M059J (cell line): ENCODE measurements at places on chromosomes 7 and 10. TPM values are rescaled to one million over a fixed set of nuclear protein-coding genes. Genes with fewer than 3 reads are reported as not detected.

The RARRES2 gene
- total RNA-seq: 1.1 and 1.7 TPM in 2 replicates

The UCMA gene
- total RNA-seq: not detected in 2 replicates

The MYOZ1 gene
- 1.0 and 2.8 TPM in 2 replicates for total RNA-seq

The TDRD1 gene
- not detected in 2 replicates for total RNA-seq

The NEUROD6 gene
- total RNA-seq: not detected in 2 replicates

The TAS2R5 gene
- 0.30 TPM in 1 of 2 replicates, not detected in the other for total RNA-seq

The CALML5 gene
- not detected in 2 replicates for total RNA-seq

The SPACDR gene
- total RNA-seq: 2.4 TPM in 1 of 2 replicates, not detected in the other

The KIF11 gene
- total RNA-seq: 35.0 and 56.1 TPM in 2 replicates

The ENKUR gene
- not detected in 2 replicates for total RNA-seq

The THSD7A gene
- 3.1 and 5.2 TPM in 2 replicates for total RNA-seq

The HELLS gene
- 52.8 and 95.2 TPM in 2 replicates for total RNA-seq

The SEMA3D gene
- 8.1 and 9.2 TPM in 2 replicates for total RNA-seq

The AGR2 gene
- total RNA-seq: not detected in 2 replicates

The AGR3 gene
- total RNA-seq: not detected in 2 replicates

The SPOCK2 gene
- 0.05 TPM in 1 of 2 replicates, not detected in the other for total RNA-seq

The CEP55 gene
- 85.5 and 87.9 TPM in 2 replicates for total RNA-seq

The NYAP1 gene
- 0.02 TPM in 1 of 2 replicates, not detected in the other for total RNA-seq

The RSBN1L gene
- 24.1 and 27.6 TPM in 2 replicates for total RNA-seq

The GRM3 gene
- not detected in 2 replicates for total RNA-seq

The MNX1 gene
- total RNA-seq: not detected in 2 replicates

The TCERG1L gene
- total RNA-seq: not detected in 2 replicates

The DYNC1I1 gene
- total RNA-seq: 2.4 and 4.4 TPM in 2 replicates

The KCND2 gene
- total RNA-seq: not detected in 2 replicates

The CABCOCO1 gene
- total RNA-seq: 0.96 and 3.6 TPM in 2 replicates

The MYL7 gene
- total RNA-seq: not detected in 2 replicates

The ZNF282 gene
- 9.9 and 21.4 TPM in 2 replicates for total RNA-seq

The PIP4K2A gene
- 18.9 and 26.6 TPM in 2 replicates for total RNA-seq

The RAPGEF5 gene
- total RNA-seq: 0.22 and 0.47 TPM in 2 replicates

The GIMAP4 gene
- total RNA-seq: not detected in 2 replicates

The FGL2 gene
- total RNA-seq: 0.34 TPM in 1 of 2 replicates, not detected in the other
